Stimulated activated CD8-positive, alpha-beta memory T cell treated with anti-CD3 and anti-CD28 coated beads, Interleukin-2, amount 100 ng/mL, for 1 hour (primary cell): ENCODE measurements at places on chromosomes 6 and 20.

DNA sequence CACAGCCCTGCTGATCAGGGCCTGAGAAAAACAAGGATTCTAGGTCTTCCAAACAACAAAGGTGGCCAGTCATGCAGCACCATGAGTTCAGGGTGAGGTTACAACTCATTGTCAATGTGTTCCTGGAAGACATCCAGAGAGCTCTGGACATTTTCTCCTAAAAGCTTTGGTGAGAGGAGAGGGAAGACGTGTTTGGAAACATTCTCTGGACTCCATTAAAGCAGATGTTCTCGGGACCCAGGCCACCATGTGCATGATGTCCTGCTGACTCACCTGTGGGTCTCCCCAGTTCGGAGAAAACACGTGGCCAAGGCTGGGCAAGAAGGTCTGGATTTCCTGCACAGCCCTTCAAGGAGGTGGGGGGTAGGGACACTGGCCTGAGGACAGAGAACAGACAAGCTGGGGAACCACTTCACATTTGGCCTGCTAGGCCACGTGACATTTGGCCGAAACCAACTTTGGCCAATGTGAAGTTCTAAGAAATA lies 61.6 kb downstream of the KCNB1 start:
- no peak for DNase-seq

DNA sequence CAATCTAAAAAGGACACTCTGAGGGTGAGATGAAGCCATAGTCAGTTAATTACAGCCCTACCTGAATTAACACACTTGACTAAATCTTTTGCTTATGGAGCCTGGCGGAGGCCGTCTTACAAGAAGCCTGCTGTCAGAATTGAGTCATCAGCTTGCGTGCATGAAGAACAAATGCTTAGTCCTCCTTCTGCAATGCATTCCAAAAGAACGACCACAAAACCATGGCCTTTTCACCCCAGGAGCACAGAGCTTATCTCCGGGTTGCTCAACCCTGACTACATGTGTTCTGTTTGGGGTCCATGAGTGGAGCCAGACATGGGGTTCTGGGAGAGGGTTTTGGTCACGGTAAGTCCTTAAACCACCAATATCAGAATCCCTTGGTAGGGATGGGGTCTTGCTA lies 318.1 kb downstream of the CLIC5 start:
- no peak for DNase-seq

DNA sequence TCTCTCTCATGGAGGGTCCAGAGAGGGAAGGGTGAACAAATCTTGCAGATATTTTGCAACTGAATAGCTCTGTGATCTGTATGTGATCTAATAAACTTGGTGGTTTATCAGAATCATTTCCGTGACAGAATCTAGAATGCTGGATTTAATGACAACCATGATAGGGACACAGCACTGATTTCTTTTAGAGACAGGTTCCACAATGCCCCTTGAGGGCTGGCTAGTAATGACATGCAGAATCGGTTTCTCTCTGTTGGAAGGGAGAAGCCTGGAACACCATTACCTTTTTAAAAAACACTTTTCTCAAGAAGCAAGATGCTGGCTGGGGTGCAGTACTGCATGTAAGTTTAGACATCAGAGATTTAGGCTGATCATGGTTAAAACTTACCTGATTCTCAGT lies 313.4 kb downstream of the CDH26 start:
- DNase-seq, result no peak

DNA sequence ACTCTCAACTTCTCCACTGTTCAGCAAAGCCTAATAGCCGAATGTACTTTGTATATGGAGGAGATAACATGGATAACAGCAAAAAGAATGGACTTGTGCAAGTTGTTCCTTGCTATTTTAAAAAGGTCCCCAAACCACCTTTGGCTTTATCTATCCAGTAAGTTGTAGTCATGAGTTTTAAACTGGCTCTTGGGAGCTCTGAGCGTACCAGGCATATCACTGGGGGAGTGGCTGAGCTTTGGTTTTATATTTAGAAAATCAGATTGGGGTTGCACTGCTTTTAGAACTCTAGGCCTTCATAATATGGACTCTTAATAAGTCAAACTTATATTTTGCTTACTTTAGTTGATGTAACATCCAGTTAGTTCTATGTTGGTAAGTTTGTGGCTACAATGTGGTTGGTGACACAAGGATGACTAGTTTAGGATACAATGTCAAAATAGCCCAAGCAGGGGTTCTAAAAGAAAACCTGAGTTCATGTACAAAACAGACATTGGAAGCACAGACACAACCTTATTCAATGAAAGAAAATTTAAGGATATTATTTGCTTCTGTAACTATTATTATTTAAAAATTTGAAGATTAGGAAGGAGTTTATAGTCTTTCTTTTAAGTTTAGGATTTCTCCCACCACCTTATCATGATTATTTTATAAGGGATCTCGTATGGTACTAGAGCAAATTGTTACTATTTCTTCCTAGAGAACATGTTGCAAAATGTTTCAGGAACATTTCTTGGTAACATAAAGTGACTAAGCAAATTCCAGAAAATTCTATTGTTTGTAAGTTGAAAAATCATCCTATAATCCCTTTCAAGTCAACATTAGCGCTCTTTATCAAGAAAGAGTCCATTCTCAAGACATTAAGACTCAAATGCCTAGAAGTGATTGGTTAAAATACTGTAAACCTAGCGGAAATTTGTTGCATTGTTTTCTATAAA lies 165.8 kb upstream of the SUPT3H start:
- no peak for DNase-seq

- DNase-seq, result no peak
Measured at GRCh38 chr6:90003069-90003795, 109.0 kb downstream of the GJA10 start.

DNA sequence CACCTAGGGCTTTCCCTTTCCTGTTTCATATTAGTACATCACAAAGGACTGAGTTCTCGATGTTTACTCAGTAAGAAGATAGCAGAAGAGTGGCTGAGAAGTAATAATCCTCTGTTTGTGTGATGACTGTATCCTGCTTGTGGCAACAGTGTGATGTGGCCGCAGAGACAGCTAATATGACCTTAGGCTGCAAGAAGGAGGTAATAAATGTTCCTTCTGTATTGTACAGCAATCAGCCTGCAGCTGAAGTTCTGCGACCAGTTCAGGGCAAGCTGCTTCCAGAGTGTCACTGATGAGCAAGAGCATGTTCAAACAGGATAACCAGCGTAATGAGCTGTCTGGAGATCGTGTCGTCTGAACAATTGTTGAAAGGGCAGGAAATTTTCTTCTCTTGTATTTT lies 70.9 kb downstream of the OPN5 start:
- DNase-seq, result no peak

GRCh38 chr6:140979642-140980091 lies 1153.1 kb upstream of the GJE1 start:
- DNase-seq, result no peak

DNA sequence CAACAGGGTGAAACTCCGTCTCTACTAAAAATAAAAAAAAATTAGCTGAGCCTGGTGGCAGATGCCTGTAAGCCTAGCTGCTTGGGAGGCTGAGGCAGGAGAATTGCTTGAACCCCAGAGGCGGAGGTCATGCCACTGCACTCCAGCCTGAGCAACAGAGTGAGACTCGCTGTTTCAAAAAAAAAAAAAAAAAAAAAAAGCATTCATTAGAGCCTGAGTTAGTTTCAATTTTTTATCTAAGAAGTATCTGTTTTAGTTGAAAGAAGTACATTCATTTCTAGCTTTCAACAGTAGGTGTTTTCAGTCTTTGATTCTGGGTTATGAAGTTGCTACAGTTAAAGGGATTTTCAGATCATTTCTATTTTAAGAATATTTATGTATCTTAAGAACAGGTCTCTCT lies 42.2 kb downstream of the ZNF292 start:
- DNase-seq, result no peak

DNA sequence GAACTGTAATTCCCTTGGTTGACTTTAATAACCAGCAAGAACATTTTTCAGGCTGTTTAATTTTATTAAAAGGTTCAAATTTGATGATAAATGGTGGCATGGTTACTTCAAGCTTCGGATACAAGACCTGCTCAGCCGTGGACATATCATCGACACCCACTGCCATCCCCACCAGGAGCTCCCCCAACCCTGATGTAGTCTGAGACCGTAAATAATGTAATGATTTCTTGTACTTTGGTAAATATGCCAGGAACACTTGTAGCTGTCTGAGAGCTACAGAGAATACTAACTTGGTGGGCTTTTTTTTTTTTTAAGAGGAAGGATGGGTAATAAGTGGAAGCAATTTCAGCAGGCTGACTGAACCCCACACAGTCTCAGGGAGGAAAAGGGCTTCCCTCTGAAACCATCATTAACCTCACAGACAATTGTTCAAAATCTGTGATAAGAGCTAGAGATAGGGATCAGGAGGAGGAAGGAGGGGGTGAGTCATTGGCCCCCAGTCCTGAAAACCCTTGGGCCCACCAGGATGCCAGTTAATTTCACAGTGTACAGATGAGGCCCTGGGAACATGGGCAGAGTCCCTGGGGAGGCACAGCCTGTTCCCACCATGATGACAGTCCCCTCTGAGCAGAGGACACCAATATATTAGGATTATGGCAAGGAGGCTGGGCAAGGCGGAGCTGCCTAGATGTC lies 56.0 kb downstream of the APCDD1L start:
- no peak for DNase-seq

- no peak for DNase-seq
Measured at GRCh38 chr20:52779125-52779524, 193.0 kb upstream of the TSHZ2 start.

- DNase-seq, result no peak
Measured at GRCh38 chr6:138000941-138001340, 106.3 kb downstream of the PERP start.

DNA sequence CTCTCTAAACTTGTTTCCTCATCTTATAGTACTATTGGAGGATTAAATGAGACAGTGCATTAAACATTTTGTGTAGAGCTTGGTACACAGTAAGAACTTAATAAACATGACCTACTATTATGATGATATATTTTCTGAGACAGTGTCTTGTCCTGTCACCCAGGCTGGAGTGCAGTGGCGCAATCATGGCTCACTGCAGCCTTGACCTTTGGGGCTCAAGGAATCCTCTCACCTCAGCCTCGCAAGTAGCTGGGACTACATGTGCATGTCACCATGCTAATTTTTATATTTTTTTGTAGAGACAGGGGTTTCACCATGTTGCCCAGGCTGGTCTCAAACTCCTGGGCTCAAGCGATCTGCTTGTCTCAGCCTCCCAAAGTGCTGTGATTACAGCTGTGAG lies 72.1 kb downstream of the LYRM4 start:
- DNase-seq, result no peak

DNA sequence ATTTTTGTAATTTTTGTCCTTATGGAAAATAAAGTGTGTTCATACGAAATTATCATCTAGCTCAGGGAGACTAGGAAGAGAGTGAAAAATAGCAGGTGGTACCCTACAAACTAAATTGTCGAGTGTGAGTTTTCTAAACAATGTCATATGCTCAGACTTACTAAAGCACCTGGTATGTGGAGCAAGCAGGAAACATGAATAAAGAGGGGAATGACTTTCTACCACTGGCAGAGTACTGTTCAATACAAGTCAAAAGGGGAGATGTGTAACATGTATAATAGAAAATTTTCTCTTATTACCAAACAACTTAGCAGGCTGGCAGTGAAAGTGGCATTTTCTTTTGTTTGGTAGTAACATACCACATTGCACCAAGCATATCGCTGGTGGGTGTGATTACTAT lies 36.1 kb downstream of the CTNNBL1 start:
- DNase-seq, result no peak

GRCh38 chr20:1652960-1653359 lies 4.6 kb downstream of the SIRPG start:
- no peak for DNase-seq

GRCh38 chr6:41489120-41489851 lies 56.9 kb upstream of the FOXP4 start:
- no peak for DNase-seq

- DNase-seq, result no peak
Measured at GRCh38 chr6:11015102-11015501, 29.0 kb downstream of the ELOVL2 start.

DNA sequence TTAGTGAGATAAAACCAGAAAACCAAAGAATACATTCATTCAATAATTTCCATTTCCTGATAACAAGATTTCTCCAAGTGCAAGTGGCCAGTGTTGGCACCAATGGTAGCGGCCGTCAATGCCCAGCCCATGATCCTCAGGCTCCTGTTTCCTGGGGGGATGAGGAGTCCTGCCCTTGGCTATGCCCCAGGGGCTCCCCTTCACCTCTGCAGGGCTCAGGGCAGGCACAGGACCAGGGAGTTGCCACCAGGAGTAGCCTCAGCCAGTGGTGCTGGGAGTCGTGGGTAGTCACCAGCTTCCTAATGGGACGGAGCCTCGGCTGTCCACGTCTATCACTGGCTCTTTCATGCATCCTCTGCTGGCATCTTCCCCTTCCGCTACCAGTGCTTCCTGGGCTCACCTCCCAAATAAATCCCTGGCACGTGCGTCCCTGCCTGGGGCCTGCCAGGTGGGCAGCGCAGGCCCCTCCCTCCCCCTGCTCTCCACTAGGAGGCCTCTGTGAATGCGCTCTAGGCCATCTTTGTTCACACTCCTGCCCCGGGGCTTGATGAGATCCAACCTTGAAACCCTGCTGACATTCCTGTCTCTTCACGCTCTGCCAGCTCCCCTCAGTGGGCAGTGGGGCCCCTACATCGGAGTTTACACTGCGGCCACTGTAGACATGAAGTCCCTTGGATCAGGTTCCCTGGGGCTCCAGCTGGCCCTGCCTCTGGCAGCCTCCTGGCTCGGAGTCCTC lies 215.7 kb downstream of the SYNDIG1 start:
- no peak for DNase-seq

DNA sequence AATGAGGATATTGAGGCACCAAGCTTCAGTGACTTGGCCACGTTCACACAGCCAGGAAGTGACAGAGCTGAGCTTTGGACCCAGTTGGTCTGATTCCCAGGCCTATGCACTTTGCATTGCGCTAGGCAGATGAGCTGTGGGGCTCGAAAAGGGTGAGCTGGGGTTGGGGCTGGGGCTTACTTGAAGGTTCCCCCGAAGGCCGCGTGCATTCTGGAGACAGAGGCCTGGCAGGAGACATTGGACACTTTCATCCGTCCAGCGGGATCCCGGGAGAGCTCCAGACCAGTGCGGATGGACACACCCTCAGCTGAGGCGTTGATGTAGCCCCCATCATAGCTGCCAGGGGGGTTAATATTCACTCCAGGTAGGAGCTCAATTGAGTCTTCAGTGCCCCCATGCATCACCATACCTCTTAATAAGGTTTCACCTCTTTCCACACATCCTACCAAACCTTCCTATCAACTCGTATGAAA lies 2.6 kb downstream of the PLTP start:
- no peak for DNase-seq

GRCh38 chr6:76465410-76465809 lies 392.9 kb upstream of the IMPG1 start:
- DNase-seq, result no peak

DNA sequence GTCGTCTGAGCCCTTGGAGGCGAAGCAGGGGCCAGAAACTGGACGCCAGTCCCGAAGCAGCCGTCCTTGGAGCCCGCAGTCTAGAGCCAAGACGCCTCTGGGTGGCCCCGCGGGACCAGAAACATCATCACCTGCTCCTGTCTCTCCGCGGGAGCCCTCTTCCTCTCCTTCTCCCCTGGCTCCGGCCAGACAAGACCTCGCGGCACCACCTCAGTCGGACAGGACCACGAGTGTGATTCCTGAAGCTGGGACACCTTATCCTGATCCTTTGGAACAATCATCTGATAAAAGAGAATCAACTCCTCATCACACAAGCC lies 416 bp downstream of the RSPH4A start:
- DNase-seq, result no peak
